Activated CD4-positive, alpha-beta T cell treated with anti-CD3 and anti-CD28 coated beads, Interleukin-2, amount 10 ng/mL, durations not matched to agents 7 days and 5 days (primary cell): ENCODE measurements at places on chromosomes 16 and 17.

- DNase-seq: peak; percentile 18
These were observed 52.3 kb downstream of the TNRC6C start for GRCh38 chr17:78010759-78011158.

- no peak for DNase-seq
These were observed 19.6 kb downstream of the DNAH17 start for GRCh38 chr17:78557598-78558039.

DNA sequence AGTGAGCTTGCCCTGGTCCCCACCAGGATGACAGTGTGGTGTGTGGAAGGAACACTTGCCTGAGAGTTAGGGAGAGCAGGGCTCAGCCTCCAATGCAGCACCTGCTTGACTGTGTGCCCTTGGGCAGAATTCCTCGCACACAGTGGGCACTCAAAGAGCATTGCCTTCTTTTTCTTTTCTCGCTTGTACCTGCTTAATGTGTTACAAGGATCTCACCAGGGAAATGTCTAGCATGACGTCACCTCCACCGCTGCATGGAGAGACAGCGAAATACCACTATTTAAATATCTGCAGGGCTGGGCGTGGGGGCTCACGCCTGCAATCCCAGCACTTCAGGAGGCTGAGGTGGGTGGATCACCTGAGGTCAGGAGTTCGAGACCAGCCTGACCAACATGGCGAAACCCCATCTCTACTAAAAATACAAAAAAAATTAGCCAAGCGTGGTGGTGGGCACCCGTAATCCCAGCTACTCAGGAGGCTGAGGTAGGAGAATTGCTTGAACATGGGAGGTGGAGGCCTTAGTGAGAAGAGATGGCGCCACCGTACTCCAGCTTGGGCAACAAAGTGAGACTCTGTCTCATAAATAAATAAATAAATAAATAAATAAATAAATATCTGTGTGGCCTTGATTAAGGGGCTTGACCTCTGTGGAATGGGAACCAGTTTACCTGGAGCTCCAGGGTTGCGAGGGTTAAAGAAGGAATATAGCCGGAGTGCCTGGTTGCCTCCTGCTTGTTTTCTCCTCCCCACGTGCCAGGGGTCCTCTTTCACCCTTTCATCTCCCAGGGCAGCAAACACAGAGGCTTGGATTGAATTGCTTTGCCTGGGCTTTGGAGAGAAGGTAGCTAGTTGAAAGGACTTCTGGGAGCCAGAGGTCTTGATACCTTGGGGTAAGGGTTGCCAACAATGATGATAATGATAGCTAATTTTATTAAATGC, 16.3 kb downstream of the SNX29 start:
- DNase-seq: no peak

DNA sequence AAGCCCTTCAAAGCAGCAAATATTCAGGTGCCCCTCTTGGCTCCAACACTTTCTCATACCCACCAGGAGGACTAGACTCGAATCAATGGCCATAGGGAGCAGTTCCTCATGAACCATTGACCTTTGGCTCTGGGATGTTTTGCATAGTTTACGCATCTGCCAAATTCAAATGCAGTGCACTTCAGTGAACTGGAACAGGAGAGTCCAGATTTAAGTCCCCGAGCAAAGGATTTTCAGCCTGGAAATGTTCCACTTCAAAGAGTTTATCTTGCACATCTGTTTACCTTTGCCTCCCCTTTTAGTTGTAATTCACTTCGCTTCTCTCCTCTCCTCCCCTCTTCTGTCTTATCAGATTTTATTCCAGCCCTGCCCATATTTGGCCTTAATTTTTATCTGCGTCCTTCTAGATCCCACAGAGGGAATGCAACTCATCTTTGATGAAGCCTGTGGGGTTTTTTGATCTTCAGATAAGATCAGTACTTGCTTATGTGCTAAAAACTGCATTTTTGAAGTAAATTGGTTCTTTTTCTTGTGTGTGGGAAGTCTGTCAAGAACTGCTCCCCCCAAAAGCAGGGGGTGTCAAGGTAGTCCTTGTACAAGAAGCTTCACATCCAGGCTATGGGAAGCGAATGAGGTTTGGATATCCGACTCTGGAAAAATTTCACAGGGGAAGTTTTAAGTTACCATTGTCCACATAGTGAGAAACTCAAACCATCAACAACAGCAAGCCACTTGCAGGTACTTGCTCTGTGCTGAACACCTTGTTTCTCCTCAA, 281.6 kb downstream of the RBFOX1 start:
- DNase-seq: no peak

DNA sequence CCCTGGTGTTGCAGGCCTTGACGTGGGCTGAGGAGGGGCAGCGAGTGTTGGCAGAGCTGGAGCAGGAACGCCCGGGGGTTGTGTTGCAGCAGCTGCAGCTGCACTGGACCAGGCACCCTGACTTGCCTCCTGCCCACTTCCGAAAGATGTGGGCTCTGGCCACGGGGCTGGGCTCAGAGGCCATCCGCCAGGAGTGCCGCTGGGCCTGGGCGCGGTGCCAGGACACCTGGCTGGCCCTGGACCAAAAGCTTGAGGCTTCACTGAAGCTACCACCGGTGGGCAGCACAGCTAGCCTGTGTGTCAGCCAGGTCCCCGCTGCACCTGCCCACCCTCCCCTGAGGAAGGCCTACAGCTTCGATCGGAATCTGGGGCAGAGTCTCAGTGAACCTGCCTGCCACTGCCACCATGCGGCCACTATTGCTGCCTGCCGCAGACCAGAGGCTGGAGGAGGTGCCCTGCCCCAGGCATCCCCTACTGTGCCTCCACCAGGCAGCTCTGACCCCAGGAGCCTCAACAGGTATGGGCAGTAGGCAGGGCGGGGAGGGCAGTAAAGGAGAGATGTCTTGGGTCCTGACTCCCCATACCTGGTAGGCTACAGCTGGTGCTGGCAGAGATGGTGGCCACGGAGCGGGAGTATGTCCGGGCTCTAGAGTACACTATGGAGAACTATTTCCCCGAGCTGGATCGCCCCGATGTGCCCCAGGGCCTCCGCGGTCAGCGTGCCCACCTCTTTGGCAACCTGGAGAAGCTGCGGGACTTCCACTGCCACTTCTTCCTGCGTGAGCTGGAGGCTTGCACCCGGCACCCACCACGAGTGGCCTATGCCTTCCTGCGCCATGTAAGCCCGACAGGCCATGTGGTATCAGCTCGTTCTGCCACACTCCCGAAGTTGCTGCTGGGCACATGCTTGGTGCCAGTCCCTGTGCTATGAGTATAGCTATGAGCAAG, 5.6 kb downstream of the PLEKHG4 start:
- DNase-seq: no peak
